ENCODE measurements at places on chromosomes 1 and 21.

- peak; percentile 50 for DNase-seq
These were observed 25.0 kb downstream of the CD244 start for GRCh38 chr1:160837558-160838205.

DNA sequence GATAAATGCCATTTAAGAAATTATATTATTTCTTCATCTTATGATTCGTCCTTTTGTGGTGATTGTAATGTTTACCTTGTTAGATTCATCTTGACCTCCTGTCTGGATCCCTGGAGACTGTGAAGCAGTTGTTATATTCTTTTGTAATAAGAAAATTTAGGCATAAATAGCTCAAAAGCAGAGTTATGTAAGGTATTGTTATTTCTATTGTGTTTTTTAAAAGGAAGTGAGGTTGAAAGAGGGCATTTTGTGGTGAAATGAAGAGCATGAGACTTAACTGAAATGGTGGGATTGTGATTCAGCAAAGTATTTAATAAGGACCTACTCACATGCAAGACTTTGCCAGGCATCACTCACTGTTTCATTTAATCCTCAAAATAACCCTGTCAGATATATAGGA is 104.0 kb downstream of the PDE4B start:
- peak; percentile 25 for DNase-seq

DNA sequence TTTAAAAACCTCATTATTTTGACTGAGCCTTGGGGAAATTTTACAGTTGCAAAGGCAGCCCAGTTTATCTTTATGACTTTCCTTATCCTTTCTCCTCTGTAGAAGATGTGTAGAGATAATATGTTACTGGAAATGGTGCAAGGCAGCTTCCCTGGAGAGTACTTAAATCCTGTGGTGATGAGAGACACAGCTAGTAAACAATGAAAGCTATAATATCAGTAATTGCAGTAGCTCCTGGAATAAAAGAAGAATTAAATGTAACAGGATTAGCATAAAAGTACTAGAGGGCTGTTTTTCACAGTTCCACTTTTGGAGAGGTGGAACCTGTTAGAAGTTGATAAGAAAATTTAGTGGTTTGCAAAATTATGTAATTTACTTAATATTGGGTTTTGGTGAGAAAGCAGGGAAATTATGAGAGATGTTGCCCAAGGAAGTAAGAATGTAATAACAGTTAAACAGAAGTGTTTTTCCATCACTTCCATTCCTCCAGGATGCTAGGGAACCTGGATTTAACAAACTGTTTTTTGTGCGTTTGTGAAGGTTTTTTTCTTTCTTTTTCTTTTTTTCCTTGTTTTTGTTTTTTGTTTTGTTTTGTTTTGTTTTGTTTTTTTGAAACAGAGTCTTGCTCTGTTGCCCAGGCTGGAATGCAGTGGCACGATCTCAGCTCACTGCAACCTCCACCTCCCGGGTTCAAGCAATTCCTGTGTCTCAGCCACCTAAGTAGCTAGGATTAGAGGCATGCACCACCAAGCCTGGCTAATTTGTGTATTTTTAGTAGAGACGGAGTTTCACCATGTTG is 15.7 kb upstream of the EDEM3 start:
- no peak for DNase-seq

- DNase-seq: no peak
These were observed 54.9 kb upstream of the S1PR1 start for GRCh38 chr1:101181930-101182329.

DNA sequence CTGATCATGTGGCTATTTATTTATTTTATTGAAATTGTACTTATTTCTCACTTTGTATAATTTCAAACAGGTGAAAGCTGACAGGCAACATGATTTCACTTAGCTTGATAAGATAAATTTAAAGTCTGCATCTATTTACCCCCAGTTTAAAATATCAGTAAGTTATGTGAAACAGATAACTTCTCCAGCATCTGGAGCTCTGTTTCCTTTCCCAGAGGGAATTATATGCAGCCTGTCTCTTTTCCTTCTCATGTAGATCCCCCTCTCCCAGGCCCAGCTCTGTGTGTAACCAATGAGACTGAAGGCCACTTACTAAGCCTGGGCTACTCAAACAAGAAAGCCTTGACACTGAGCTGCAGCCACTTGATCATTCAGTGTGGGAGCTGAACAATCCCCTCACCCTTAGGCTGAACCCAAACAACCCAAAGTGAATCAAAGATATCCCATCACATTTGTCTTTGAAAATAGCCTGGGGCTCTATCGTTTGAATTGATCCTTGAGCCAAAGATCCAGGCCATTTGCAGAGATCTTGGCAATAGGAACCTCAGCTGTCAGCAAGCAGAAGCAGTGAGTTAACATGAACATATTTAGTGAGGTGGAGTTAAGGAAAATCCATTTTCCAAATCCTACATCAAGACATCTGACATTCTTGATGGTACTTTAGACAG is 383.9 kb downstream of the TGFB2 start:
- no peak for DNase-seq

DNA sequence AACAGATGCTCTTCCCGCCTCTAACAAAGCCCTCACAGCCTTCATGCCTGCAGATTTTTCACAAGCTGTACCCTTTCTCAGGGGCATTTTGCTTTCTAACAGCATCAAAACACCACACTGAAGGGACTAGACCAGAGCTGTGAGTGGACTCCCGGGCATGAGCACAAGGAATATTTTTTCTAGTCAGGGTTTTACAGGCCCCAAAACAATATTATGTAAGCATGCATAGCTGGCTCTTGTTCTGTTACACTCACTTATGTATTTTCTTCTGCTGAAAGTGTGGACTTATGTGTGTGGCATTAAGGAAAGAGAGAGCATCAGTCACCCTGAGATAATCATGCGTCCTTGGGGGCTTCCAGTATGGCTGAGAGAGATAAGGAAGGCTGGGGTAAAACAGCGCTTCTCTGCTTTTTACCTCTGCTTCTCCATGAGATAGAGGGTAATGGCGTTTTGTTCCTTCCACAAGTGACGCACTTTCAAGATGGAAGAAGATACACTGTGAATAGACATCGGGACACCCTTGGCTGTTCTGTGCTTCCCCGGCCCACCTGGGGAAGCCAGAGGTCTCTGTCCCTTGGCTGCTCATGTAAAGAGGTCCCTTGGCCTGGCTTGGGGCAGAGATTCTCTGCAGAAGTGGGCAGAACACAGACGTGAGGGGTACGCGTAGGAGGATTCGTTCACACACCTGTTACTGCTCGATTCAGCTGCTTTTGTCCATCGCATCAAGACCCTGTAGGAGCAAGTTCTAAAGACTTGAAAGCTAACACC is 266.7 kb upstream of the RAB4A start:
- DNase-seq: no peak

DNA sequence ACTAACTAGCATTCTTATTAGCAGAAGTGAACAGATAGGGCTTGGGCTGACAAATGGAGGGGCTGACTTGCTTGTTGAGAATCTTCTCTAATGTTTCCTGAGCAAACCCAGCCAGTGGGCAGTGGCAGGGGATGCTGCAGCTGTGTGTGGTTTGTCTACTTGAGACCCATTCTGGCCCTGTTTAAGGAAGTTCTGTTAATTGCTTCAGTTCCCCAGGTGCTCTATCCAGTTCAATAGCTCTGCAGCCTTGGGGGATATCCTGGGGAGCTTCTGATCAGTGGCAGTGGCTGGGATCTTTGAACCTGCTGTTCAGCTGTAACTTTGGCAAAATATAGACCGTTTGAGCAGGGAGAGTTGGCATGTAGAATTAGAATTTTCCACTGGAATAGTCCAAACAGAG is 137.4 kb downstream of the ZNF326 start:
- no peak for DNase-seq

DNA sequence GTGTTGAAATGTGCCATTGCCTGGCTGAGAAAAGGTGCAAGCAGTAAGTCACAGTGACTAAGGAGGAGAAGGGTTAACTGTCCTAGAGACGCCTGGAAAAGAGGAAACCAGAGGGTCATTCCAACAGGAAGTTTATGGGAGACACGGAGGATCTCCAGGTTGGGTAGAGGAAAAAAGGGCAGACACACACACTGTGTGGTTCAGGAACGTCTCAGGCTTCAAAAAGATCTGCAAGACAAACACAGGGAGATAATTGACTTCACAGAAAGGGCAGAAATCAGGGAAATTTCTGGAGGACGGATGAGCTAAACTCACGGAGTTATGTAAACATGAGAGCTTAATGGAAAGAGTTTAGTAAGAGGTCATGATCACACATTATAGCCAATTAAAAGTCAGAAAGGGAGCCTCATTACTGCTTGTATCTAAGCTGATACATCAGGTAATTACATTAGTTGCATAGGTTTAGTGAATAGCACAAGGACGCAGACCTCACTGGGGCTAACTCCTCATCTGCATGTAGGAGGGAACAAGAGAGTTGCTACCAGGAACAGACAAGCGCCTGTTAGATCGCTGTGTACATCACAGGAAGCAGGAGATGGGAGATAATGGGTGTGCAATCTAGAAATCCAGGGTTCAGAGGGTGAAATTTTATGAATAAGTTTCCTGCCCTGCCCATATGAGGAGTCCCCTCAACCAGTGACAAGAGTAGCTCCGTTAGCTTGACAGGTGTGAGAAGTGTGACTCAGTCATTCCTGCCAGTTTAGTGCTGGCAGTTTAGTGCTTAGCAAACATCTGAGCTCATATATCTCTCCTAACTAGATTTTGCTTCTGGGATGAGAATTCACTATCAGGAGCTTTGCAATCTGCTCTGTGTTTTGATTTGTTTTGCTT is 96.6 kb upstream of the TNR start:
- DNase-seq: no peak

GRCh38 chr1:47555841-47556560 is 118.2 kb downstream of the FOXD2 start:
- no peak for DNase-seq

DNA sequence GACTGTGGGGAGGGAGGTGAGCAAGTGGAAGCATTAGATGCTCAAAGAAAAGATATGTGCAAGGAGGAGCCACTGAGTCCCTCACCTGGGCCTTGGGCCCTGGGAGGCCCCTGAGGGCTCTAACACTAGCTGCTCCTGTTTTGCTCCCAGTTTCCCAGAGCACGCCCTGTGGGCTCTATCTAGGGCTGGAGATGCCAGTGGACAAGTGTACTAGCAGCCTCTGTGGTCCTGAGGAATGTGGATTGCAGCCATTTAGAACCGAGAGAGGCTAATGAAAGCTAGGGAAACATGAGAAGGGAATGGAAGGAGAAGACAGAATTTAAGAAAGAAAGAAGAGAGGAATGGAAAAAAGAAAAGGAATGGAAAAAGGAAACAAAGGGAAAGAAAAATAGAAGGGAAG is 10.0 kb upstream of the TBX15 start:
- no peak for DNase-seq

GRCh38 chr1:22247527-22248245 is 104.8 kb upstream of the WNT4 start:
- DNase-seq: no peak

DNA sequence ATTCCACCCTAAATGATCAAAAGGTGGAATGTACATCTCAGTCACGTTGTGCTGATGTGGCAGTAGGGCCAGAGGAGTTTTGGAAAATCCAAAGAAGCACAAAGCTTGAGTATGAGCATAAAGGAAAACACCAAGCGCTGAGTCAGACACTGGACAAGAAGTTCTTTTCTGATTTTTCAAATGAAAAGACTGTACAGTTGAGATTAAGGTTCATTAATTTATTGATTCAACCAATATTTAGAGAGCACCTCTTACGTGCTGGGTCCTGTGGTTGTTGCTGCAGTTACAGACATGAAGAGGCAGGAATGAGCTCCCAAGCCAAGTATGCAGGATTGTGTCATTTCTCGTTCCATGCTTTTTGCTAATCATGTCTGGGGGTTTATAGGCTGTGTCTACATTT is 28.9 kb upstream of the APP start:
- peak; percentile 63 for DNase-seq

- no peak for DNase-seq
These were observed 25.4 kb downstream of the DMAP1 start for GRCh38 chr1:44238660-44239059.

- DNase-seq: no peak
These were observed 24.3 kb downstream of the STPG1 start for GRCh38 chr1:24389231-24389678.

GRCh38 chr1:178649582-178650350 is 75.3 kb upstream of the RALGPS2 start:
- DNase-seq: peak; percentile 73

GRCh38 chr1:108598340-108598739 is 38.4 kb downstream of the EEIG2 start:
- peak; percentile 11 for DNase-seq

DNA sequence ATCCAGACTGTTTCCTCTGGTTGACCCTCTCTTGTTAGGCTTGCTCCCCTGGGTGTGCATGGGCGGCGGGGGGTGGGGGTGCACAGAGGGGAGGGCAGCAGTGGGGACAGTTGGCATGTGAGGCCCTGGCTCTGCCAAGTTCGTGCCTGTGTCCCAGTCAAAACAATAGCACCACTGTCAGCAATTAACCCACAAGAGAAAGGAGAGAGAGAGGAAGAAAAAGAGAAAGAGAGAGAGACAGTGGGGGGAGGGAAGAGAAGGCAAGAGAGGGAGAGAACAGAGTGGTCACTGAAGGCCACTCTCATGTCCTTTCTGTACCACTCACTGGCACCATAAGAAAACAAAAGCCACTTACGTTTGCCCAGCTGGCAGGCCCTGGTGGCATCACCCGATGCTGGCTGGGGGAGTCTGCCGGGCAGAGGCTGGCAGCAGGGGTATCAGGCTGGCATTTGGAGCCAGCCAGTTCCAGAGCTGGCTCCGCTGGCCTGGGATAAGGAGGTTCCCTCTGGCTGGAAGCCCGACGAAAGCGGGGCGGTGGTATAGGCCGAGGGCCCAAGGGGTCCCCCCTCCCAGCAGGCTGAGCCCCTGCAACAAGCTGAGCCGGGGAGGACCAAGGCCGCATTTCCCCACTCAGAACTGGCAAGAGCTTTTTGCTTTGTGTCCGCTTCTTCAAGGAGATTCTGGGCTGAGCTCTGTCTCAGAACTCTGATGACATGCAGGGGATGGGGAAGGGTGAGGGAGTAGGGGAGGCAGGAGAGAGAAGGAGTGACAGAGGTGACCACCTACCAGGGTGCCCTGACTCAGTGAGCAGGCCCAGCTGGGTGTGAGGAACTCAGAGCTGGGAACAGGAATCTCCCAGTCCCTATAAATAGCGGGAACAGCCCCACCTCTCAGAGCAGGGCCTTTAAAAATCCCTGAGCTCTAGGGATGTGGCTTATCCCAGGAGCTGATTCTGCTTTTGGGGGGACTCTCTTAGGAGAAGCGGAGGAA is 27.9 kb downstream of the PIK3C2B start:
- DNase-seq: peak; percentile 29

GRCh38 chr1:107879346-107879745 is 85.6 kb downstream of the VAV3 start:
- DNase-seq: peak; percentile 20

DNA sequence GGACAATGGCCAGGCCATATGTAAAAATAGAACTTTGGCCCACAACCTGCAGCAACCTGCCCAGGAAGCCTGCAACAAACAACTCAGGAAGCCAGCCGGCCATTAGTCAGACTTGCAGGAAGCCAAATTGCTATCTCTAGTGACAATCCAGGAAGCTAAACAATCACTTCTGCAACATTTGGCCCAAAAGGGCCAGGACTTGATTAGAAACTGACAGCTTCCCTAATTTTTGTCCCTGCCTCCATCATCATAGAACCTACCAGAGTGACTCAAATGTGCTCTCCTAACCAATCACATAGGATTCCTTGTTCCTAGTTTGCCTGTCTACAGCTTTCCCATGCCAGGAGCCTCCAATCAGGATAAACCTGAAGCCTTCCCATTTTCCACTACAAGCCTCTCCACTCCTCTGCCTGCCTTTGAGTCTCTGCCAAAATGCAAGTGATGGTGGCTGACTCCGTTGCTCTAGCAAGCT is 639.3 kb downstream of the PTPRU start:
- DNase-seq: no peak

Measured in fibroblast of skin of back (primary cell).